Glutamatergic neuron (in vitro differentiated cells): ENCODE measurements at places on chromosomes 16 and 17. TPM values are rescaled to one million over a fixed set of nuclear protein-coding genes. Genes with fewer than 3 reads are reported as not detected.

TOX3 gene
- 54.8 TPM for total RNA-seq

MT4 gene
- not detected for total RNA-seq

PMFBP1 gene
- 13.1 TPM for total RNA-seq

KCNJ18 gene
- not detected for total RNA-seq

NPIPB12 gene
- total RNA-seq = 75.0 TPM

PIK3R5 gene
- total RNA-seq = not detected

RGS9 gene
- total RNA-seq = 2.4 TPM

TSNAXIP1 gene
- 3.4 TPM for total RNA-seq

KRT40 gene
- total RNA-seq = not detected

MT1A gene
- not detected for total RNA-seq

TPSB2 gene
- total RNA-seq = not detected

PNMT gene
- total RNA-seq = not detected

MRC2 gene
- total RNA-seq = 24.0 TPM

SPNS2 gene
- 73.0 TPM for total RNA-seq

JPT1 gene
- total RNA-seq = 642 TPM

SLC12A3 gene
- total RNA-seq = not detected

LGALS9B gene
- not detected for total RNA-seq

TOP2A gene
- 32.4 TPM for total RNA-seq

NEK8 gene
- total RNA-seq = 5.9 TPM

TPSD1 gene
- total RNA-seq = not detected

FSCN2 gene
- 6.1 TPM for total RNA-seq

TMEM238L gene
- total RNA-seq = not detected

KRT32 gene
- not detected for total RNA-seq

SYCE1L gene
- 12.8 TPM for total RNA-seq

GSDMA gene
- total RNA-seq = not detected

PRPSAP1 gene
- 68.5 TPM for total RNA-seq

C1QTNF8 gene
- total RNA-seq = not detected

SOX8 gene
- total RNA-seq = 7.0 TPM
